ENCODE measurements at places on chromosomes 3 and 15.

DNA sequence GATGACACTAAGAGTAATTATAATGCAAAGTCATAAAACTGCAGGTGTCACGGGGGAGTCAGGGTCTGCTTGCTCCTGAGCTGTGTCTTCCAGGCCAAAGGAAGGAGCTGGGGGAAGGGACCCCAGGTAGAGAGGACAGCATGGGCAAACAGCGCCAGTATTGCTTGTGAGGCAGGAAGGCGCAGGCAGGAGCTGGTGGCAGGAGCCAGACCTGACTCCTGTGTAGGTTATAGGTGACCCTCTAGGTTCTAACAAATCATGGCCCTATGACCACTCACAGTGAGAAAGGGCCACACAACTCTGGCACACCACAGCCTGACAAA is 1.9 kb downstream of the CISH start:
- DNase-seq, result no peak

GRCh38 chr3:187954873-187955586 is 198.9 kb upstream of the LPP start:
- DNase-seq, result no peak

GRCh38 chr3:52253314-52254304 is 8.1 kb downstream of the PPM1M start:
- peak; percentile 83 for DNase-seq

GRCh38 chr15:31867536-31868442 is 162.5 kb upstream of the CHRNA7 start:
- DNase-seq, result peak; percentile 38

- no peak for DNase-seq
Observed at GRCh38 chr3:13260259-13261103, 159.6 kb downstream of the NUP210 start.

GRCh38 chr15:60389261-60390077 is 8.3 kb downstream of the ANXA2 start:
- DNase-seq, result no peak

DNA sequence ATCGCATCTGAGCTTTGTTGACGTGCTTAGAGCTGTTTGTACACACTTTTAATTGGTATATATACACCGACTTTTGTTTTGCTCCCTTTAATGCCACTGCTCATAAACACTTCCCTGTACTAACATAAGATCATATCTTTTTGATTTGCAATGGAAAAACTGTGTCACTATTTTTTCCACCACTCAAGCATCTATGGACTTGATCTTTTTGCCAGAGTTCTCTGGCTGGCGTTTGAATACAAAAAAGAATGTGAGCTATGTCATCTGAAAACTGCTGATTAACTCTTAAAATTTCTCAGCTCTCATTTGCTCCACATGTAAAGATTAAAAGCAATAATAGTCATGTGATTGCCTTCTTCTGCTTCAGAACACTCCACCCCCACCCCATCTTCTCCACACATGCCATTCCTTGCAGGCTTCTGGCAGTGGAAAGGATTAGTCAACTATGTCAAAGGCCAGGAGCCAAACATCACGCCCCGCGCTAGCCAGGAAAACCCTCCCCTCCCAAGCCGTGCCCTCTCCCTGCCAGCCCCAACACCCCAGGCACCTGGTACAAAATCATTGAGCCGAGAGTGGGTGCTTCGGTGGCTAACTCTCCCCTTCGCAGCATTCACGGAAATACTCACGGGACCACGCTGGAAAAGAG is 123.4 kb upstream of the MEF2A start:
- no peak for DNase-seq

DNA sequence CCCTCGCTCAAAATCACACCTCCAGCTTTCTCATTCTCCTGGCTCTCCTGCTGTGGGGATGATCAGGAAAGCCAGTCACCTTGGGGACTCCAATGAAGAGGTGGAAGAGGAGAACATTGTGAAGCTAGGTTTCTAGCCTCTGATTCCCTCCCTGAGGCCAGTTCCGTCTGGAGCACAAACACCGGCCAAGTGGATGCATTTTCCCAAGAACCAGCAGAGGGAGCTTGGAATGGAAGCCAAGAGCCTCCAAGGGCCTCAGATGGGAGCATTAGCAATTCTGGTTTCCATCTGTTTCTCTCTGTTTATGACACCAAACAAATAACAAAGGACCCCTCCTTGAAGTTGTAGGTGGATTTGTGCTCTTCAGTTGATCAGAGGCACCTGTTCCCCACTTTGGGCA is 40.6 kb upstream of the NMNAT3 start:
- DNase-seq, result no peak

DNA sequence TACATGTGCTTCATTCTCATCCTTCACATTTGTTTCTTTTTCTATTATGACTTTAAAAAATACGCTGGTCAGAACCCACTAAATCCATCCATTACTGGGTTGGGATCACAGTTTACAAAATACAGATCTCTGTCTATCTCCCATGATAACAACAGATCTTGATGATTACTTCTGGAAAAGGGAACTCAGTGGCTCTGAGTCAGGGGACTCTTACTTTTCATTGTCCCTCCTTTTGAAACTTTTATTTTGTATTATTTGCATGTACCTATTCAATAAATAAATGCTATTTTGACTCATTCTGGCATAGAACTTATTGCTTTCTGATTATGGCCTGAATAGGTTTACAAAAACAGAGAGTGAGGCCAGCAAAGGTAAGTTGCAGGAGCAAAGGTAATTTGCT is 11.6 kb upstream of the RASGRP1 start:
- no peak for DNase-seq

DNA sequence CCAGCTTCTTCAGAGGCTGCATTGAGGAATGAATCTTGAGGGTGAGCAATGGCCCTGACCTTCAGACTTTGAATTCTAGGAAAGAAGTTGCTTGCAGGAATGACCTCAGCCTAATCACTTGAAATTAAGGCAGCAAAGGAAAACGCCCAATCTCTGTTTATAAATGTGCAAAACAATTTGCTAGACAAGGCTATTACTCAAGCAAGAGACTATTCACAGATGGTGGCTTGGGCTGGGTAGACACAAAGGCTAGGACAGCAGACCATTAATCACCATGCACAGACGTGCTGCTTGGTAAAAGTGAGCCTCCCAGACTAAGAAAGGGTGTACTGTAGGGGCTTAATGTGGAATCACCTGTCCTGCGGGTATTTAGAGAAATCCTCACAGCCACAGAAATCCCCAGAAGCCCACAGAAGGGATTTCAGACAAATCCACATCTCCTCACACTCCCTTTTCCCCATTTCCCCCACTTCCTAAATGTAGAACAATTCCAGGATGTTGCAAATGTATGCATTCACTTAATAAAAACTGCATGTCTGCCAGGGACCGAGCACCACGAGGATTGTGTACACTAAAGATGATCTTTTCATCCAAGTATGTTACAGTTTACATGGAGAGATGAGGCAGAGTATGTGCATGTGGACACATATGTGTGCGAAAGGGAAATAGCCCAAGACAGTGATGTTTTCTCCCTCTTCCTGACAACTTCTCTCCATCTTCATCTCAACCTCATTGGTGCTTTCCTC is 259.5 kb downstream of the THSD4 start:
- DNase-seq, result no peak

- DNase-seq, result no peak
Observed at GRCh38 chr3:8505621-8506020, 4.0 kb downstream of the LMCD1 start.

DNA sequence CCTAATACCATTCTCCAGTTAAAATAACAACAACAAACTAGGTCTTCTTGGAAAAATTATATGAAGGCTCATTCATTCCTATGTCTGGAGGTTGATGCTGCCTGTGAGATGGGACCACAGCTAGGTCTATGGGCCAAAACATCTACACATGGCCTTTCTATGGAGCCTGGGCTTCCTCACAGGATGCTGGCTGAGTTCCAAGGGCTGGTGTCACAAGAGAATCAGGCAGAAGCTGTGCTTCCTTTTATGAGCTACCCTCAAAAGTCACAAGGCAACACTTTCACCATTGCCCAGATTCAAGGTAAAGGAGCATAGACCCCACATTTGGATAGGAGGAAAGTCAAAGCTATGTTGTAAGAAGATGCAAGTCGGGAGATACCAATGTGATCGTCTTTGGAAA is 4.6 kb upstream of the RTP2 start:
- DNase-seq, result no peak

DNA sequence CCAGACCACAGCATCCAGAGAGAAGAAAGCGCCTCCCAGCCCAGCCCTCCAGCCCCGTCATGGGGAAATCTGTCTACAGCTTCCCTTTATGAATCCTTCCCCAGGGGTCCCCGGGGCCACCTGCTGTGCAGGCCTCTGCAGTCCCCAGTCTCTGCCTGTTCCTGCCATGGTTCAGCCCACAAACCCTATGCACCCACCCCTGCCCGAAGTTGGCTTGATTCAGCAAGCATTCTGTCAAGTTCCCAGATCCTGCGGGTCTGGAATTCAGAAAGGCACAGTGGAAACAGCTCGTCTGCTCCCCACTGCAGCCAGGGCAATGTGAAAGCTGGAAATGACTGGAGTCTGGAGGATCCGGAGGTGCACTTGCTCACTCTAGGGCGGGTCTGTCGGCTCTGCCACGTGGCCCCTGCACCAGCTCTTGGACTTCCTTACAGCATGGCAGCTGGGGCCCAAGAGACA is 2.9 kb upstream of the OCA2 start:
- no peak for DNase-seq

DNA sequence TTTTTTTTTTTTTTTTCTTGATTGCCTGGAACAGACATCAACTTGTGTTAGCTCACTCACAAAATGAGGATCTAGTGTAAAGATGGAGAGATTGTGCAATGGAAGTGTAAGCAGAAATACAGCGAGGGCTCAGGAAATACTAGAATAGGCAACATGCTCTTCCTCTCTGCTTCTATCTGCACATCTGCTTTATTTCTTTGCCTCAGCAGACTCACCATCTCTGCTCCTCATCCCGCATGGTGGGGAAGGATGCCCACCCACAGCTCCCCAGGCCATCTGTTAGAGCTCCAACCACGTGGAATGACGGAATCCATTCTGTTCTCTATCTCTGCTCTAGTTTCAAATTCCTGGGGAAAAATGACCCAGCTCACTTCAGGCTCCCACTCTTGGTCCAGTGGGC is 128.0 kb upstream of the ADAMTS9 start:
- DNase-seq, result no peak

DNA sequence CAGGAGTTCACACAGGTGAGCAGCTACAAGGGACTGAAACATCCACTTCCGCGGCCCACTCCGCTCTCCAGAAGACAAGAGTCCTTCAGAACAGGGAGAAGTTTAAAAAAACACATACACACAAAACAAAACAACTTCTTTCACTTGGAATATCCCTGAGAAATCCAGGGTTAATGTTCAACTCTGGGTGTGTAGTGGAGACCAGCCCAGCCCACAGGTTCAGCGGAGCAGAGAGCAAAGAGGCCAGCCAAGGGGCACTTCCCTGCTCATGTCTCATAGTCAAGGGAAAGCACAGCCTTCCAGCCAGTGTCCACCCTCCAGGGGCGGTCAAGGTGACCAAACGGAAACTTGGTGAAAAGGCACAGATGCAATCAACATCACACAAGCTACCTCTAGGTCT is 41.6 kb downstream of the WNT5A start:
- no peak for DNase-seq

GRCh38 chr3:144369129-144369879 is 397.7 kb downstream of the DIPK2A start:
- no peak for DNase-seq

GRCh38 chr3:172140499-172141391 is 101.4 kb downstream of the FNDC3B start:
- no peak for DNase-seq

GRCh38 chr3:157064402-157064801 is 95.5 kb downstream of the CCNL1 start:
- no peak for DNase-seq

GRCh38 chr15:27845535-27846369 is 253.4 kb downstream of the OCA2 start:
- DNase-seq, result no peak

GRCh38 chr3:171825222-171825828 is 15.0 kb upstream of the PLD1 start:
- no peak for DNase-seq

DNA sequence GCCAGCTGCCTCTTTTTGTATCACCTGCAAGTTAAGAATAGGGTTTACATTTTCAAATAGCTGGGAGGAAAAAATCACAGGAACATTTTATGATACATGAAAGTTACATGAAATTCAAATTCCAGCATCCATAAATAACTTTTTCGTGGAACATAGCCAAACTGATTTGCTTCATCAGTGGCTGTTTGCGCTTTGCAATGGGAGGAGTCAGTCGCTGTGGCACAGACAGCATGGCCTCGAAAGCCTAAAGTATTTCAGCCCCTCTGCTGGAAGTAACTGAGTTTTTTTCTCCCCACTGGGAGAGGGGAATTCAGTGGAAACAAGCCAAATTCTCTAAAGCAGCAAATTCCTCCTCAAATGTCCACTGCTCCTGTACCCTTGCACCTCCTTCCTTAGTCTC is 271.9 kb downstream of the SUCLG2 start:
- no peak for DNase-seq

DNA sequence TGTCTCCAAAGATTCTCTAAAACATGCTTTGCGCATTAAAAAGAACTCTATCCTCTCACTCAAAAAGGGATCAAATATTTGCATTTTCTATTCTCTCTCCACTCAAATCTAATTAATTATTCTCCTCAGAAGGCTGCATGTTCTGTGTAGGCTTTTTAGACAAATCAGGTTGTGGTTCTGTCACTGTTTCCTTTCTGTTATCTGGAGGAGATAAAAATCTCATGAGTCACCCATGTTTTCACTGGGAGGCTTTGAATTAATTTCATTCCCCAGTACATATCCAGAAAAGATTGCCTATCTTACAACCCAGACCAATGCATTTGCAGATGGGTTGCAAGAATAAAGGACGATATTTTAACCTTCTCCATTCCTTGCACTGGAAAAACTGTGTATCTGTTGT is 446.5 kb downstream of the GRM7 start:
- no peak for DNase-seq

- DNase-seq, result no peak
Observed at GRCh38 chr3:27224197-27224596, 145.0 kb downstream of the NEK10 start.

GRCh38 chr15:90895571-90896117 is 7.5 kb upstream of the MAN2A2 start:
- DNase-seq, result no peak

- DNase-seq, result no peak
Observed at GRCh38 chr15:70234256-70234905, 136.7 kb upstream of the TLE3 start.

GRCh38 chr15:90337256-90337655 is 14.8 kb upstream of the ZNF774 start:
- DNase-seq, result no peak
